ENCODE measurements at places on chromosomes 16 and 17.

GRCh38 chr17:81712468-81713003, 452 bp downstream of the SLC25A10 start:
- H3K27me3 ChIP-seq, result peaks cover 5% of the 10 kb centered on the region
- no peaks in the 10 kb centered on the region for H3K36me3 ChIP-seq
- H3K4me1 ChIP-seq, result peaks cover 20% of the 10 kb centered on the region
- H3K4me3 ChIP-seq, result peak overlapping the region; percentile 91
- peak; percentile 35 for DNase-seq
- H3K27ac ChIP-seq, result peak overlapping the region; percentile 97

DNA sequence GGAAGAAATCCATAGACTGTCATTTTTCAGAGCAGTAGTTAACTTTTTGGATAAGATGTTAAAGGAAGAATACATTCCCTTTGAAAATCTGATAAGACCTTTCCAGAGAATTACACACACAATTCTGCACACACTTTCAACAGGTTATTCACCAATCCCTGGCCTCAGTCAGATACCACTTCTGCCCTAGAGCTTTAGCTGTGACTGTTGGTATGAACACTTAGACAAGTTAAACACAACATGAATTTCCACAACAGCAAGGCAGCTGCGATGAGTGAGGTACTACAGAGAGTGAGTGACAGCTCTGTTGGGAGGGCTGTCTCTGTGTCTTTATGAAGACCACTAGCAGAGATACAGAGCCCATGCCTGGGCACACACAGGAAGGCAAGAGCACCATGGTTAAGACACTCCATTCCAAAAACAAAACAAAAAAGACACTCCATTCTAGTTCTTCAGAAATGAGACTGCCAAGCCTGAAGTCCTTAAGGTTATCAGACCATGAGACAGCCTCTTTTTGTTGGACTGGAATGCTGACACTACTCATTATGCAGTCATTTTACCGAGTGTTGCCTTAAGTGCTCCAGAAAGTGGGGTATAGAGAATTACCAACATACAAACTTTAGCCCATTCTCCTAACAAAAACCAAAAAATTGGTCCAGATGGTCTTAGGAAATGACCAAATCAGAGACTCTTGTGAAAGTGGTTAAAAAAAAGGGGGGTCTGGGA, 42.4 kb downstream of the TOM1L2 start:
- no peak overlapping the region for H3K27ac ChIP-seq
- H3K4me1 ChIP-seq, result peaks cover 3% of the 10 kb centered on the region
- H3K36me3 ChIP-seq, result no peaks in the 10 kb centered on the region
- H3K27me3 ChIP-seq, result no peaks in the 10 kb centered on the region
- DNase-seq, result no peak

DNA sequence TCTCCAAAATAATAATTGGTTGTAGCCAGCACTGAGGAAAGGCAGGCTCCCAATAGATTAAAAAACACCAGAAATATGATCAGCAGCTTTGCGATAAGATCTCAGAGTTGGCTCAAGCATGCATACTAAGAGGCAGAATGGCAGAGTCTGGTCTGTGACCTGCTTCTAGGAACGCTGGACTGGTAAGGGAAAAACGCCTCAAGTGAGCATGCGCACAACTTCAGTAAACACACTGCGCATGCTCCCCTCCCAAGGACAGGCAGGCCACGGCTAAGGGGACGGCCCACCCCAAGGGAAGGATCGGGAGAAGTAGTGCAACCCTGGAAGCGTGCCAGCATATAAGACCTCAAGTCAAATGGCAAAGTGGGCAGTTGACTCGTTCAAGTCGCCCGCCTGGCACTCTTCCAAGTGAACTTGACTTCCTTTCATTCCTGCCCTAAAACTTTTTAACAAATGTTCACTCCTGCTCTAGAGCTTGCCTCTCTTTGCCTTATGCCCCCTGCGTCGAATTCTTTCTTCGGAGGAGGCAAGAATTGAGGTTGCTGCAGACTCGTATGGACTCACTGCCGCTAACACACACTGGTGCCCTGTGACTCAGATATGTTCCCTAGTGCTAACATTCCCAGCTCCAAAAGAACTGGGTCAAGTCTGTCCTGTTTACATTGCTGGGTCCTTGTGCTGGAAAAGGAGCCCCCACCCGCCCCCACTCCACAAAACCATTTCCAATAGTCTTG, 22.4 kb upstream of the PRM1 start:
- no peaks in the 10 kb centered on the region for H3K36me3 ChIP-seq
- H3K27ac ChIP-seq, result no peak overlapping the region
- H3K4me1 ChIP-seq, result peaks cover 3% of the 10 kb centered on the region
- no peak overlapping the region for H3K4me3 ChIP-seq
- H3K27me3 ChIP-seq, result peaks cover 5% of the 10 kb centered on the region
- no peak for DNase-seq

GRCh38 chr16:51464996-51465395, 313.9 kb upstream of the SALL1 start:
- no peak for DNase-seq
- no peak overlapping the region for H3K27ac ChIP-seq

GRCh38 chr16:4241928-4242283, at the start of gene SRL:
Gene SRL (minus strand): TSS chr16:4242080. CDS start chr16:4242067, 13 bp downstream.
- H3K4me1 ChIP-seq, result peaks cover 2% of the 10 kb centered on the region
- no peak for DNase-seq
- H3K27ac ChIP-seq, result no peak within 1 kb of the TSS

DNA sequence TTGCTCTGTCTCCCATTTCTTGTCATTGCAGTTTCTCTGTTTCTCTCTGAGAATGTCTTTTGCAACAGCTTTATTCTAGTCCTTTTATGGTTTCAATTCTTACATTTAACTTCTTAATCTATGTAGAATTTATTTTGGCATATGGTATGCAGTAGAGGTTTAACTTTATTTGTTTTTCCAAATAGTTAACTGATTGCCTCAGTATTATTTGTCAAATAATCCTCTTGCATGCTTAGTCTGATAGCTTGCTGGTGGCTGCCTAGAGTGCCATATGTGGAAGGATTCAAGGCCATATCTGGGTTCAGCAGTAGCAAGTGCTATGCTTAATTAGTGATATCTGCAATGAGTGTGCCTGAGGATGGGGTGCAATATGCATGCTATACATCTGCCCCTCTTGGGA, 6.9 kb downstream of the SNTB2 start:
- H3K27ac ChIP-seq, result no peak overlapping the region
- H3K27me3 ChIP-seq, result no peaks in the 10 kb centered on the region
- no peak for DNase-seq
- peaks cover 6% of the 10 kb centered on the region for H3K36me3 ChIP-seq

DNA sequence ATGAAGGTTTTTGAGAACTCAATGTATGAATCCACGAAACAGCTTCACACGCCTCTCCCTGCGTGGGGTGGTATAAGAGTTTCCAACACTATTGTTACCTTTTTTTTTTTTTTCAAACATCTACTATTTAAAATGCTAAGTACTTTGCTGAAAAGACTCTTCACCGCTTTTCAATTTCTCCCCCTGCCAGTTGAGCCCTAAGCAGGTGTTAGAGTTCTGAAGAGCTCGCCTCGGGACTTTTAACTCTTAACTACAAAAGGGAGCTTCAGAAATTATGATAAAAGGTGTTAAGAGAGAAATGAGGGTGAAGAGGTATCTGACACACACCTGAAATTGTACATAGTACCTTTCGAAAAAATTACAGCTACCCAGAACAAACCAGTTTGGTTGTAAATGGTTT, 20.9 kb upstream of the PSMD7 start:
- H3K4me1 ChIP-seq, result peaks cover 12% of the 10 kb centered on the region
- H3K27me3 ChIP-seq, result peaks cover 3% of the 10 kb centered on the region
- H3K27ac ChIP-seq, result no peak overlapping the region
- H3K36me3 ChIP-seq, result no peaks in the 10 kb centered on the region
- H3K4me3 ChIP-seq, result no peak overlapping the region
- no peak for DNase-seq

DNA sequence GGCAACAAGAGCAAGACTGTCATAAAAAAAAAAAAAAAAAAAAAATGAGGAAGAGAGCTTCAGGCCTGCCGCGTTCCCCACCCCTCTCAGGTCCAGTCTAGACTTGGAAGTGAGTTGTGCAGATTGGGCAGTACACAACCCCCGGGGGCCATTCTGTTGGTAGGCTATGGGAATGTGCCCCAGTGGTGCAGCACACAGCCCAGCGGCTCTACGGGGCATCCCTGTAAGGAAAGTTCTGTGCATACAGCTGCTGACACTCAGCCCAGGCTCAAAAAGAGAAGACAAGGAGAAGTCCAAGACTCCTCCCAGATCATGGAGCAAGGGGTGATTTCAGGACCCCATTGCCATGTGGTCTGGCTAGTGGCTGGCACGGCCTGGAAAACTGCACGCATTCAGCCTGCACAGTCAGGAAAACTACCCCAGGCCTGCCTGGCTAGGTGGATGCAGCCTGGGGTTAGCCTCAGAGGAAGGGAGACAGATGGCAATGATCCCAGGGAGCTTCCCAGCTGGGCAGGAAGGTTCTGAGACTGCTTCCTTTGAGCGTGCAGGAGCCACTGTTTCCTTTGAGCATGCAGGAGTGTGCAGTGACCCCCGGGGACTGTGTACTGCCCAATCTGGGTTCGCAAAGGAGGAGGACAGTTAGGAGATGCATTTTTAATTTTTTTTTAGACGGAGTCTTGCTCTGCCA, 44.8 kb downstream of the PECAM1 start:
- no peak overlapping the region for H3K4me3 ChIP-seq
- H3K27me3 ChIP-seq, result no peaks in the 10 kb centered on the region
- peaks cover 8% of the 10 kb centered on the region for H3K4me1 ChIP-seq
- H3K27ac ChIP-seq, result no peak overlapping the region
- H3K36me3 ChIP-seq, result no peaks in the 10 kb centered on the region

DNA sequence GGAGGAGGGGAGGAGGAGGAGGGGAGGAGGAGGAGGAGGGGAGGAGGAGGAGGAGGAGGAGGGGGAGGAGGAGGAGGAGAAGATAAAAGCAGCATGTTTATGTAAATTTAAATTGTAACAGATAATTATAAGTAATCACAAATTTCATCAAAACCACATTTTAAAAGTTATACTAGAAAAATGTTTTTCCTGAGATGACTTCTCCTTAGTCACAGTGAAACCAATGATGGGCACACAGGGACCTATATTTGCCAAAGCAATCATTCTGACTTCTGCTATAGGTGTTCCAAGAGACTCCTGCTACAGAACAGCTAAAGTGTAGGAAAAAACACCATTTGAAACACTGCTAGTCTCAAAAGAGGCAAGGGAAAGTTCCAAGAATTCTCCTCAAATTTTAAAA, 66.4 kb downstream of the CEP95 start:
- no peak for DNase-seq
- H3K4me1 ChIP-seq, result no peaks in the 10 kb centered on the region
- peaks cover 16% of the 10 kb centered on the region for H3K36me3 ChIP-seq
- H3K27me3 ChIP-seq, result no peaks in the 10 kb centered on the region
- H3K27ac ChIP-seq, result no peak overlapping the region
- H3K4me3 ChIP-seq, result no peak overlapping the region

DNA sequence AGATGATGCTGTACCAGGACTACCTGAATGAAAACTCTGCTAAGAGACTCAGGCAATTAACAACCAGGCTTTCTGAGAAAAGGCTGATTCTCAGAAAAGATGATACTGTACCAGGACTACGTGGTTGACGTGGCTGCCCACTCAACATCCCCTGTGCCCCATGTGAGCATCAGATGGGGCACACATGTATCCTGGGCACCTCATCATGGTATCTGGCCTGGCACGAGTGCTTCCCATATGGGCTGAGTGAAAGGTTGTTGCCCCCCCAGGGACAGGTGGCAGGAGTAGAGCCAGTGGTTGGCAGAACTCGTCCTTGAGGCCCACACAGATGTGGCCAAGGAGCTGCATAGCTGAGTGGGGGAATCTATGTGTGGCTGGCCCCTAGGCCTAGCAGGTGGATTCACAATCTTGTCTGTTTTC, 3.5 kb upstream of the CES4A start:
- H3K4me3 ChIP-seq, result no peak overlapping the region
- no peaks in the 10 kb centered on the region for H3K36me3 ChIP-seq
- no peaks in the 10 kb centered on the region for H3K4me1 ChIP-seq
- DNase-seq, result no peak

DNA sequence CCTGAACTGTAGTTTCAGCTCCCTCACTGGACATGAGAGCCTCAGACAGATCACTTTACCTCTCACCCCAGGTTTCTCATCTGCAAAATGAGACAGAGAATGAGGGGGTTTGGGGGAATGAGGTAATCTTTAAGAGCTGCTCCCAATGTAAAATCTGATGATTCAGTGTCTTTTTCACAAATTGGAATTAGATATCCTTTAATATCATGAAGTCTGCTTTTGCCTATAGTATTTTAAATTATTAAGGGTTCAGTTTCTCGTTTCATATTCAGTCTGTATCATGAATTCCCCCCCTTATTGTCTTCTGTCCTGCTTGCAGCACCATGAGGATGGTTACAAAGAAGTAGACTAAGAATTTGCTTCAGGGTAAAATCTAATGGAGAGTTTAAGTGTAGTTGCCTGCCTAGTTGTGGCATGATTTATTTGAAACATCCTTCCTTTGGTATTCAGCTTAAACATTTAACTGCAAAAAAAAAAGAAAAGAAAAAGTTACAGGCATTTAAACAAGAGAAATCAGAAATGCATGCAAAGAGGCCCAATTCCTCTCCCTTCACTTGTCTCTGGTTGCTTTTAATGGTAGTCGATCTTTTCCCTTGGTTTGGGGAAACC, 77.3 kb downstream of the WNT3 start:
- no peak overlapping the region for H3K27ac ChIP-seq
- peaks cover 19% of the 10 kb centered on the region for H3K4me1 ChIP-seq

- H3K4me3 ChIP-seq, result no peak overlapping the region
- no peaks in the 10 kb centered on the region for H3K36me3 ChIP-seq
- no peaks in the 10 kb centered on the region for H3K4me1 ChIP-seq
- H3K27ac ChIP-seq, result no peak overlapping the region
- no peak for DNase-seq
Measured at GRCh38 chr16:47876511-47876910, 279.3 kb downstream of the ABCC12 start.

- no peak overlapping the region for H3K27ac ChIP-seq
- H3K27me3 ChIP-seq, result no peaks in the 10 kb centered on the region
- H3K4me3 ChIP-seq, result no peak overlapping the region
- H3K36me3 ChIP-seq, result no peaks in the 10 kb centered on the region
Measured at GRCh38 chr16:49589544-49590031, 216.0 kb downstream of the C16orf78 start.

GRCh38 chr17:80414508-80414802, 512 bp upstream of the ENDOV start:
- DNase-seq, result no peak
- H3K27me3 ChIP-seq, result peaks cover 4% of the 10 kb centered on the region
- H3K36me3 ChIP-seq, result peaks cover 4% of the 10 kb centered on the region
- H3K27ac ChIP-seq, result peak overlapping the region; percentile 89
- H3K4me1 ChIP-seq, result peaks cover 18% of the 10 kb centered on the region

DNA sequence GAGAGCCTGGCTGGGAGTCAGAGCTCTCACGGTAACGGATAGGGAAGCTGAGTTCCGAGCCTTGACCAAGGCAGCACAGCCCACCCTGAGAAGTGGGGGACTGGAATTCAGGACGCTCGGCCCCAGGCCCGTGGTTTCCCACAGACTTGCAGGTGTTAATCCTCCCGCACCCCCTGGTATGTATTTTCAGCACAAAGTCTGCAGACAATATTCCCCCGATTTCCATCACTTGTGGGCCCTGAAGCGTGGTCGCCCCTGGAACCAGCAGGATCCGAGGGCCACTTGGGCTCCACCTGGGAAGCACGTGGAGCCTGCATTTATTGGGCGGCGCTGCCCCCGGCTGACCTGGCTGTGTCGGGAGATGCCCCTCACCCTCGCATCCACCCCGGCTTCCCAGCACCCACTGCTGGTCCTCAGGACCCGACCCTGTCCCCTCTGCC, 60.2 kb downstream of the WSB1 start:
- peak overlapping the region; percentile 86 for H3K27ac ChIP-seq
- H3K4me1 ChIP-seq, result peaks cover 4% of the 10 kb centered on the region
- no peak for DNase-seq
- peak overlapping the region; percentile 71 for H3K4me3 ChIP-seq
